Effector memory CD4-positive, alpha-beta T cell (primary cell): ENCODE measurements at places on chromosomes 6 and 20.

DNA sequence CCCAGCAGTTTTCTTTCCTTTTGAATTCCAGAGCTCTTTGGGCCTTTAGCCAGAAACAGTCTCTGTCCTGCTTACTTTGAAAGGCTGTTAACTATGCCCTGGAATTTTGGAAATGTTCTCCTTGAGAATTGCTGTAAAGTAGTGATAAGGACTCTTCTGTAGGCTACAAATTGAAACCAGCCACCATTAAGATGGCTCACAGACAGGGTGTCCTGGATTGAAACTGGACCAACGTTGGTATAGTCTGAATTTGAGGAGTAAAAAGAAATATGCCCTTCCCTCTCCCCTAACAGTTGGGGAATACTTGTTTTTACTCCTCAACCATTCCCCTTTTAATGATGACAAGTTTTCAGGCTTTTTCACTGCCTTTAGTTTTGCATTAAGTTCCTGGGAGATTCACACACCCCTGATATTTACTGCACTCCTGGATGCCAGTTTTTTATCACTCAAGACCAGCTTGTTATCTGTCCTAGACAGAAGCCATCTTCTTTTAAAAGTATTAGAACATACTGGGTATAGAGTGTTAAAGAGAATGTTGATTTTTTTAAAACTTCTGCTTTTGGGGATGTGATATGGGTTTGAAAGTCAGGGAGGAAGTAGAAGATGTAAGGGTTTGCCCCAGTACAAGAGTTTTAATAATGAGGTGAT, 21.9 kb downstream of the TOP1 start:
- no peak for DNase-seq

- no peak for DNase-seq
These were observed 20.1 kb downstream of the PLCB1 start for GRCh38 chr20:8152183-8152582.

DNA sequence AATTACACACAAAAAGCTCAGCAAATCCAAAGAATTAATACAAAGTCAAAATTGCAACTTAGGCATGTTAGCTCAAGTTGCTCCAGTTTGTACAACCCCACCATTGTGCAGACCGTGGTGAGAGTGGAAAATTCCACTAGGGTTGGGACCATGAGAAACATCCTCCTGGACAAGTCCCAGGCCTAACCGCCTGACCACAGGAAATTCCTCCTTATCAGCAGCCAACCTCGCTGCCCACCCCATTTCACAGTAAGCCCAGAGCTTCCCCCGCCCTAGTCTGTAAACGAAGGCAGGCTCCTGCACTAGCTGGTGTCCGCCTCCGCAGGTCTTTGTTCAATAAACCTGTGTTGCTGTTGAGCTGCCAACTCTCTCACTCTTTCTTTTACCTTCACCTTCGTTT, 1023.3 kb downstream of the EYS start:
- no peak for DNase-seq

DNA sequence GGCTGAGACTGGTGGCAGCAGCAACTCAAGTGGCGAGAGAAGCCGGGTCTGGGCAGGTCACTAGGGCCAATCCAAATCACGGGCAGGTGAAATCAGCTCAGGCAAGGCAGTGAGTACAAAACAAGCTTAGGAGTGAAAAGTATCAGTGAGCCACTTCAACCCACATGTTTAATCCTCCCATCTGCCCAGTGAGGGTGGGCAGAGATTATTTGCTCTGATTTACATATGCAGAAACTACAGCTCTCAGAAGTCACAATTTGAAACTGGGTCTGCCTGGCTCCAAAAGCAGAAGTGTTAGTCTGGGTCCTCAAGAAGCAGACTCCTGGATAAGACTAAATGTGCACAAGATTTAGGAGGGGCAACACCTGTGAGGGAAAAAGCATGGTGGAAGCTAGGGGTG, 173.7 kb upstream of the LRFN2 start:
- DNase-seq, result no peak

- DNase-seq, result no peak
These were observed 131.1 kb downstream of the TBXT start for GRCh38 chr6:166036316-166037095.

DNA sequence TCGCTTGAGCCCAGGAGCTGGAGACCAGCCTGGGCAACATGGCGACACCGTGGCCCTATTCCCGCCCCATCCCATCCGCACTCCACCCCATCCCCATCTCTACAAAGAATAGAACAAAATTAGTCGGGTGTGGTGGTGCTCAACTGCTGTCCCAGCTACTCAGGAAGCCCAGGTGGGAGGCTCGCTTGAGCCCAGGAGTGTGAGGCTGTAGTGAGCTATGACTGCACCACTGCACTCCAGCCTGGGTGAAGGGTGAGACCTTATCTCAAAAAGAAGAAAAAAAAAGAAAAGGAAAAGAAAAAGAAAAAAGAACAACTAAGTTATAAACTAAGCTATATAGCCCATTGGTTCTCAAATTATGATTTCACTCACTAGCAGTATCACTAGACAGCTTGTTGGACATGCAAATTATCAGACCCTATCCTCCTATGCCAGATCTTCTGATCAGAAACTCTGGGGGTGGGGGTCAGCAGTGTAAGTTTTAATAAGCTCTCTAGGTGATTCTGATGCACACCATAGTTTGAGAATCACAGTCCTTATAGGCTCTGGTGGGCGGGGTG, 491 bp upstream of the ITCH start:
- no peak for DNase-seq

DNA sequence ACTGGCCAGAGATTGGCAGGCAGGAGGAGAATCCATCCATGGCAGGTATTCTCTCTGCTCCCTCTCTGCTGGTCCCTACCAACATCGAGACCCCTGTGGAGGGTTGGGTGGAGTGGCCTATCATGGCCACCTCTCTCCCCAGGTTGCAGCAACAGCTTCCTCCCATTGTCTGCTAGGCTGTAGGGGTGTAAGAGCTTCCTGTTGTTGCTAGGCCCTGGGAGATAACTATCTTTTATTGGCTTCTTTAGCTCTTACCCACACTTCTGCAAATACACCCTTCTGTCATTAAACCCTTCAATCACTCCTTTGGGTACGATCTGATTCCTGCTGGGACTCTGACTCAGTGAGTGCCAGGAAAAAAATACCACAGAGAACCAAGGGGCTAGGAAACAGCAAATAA, 66.6 kb upstream of the FAM184A start:
- no peak for DNase-seq

- no peak for DNase-seq
These were observed 337.8 kb downstream of the THBS2 start for GRCh38 chr6:168915855-168916254.

DNA sequence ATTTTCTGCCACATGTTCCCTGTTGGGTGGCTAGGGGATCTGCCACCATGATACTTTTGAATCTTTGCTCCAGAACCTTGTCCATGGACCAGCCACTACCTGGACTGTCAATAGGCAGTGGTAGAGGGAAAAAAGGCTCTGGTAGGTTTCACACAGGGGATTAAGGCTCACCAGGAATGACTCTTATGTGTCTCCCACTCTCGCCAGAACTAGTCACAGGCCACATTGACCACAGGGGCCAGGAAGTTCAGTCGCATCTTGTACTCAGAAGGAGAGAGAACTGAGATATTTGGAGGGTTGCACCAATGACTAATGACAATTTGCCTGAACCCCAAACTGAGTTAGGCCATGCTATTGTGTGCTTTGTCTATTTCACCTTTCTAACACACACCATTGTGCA, 23.6 kb upstream of the APCDD1L start:
- DNase-seq, result no peak

GRCh38 chr6:7542065-7542873, 798 bp downstream of the DSP start:
- no peak for DNase-seq

DNA sequence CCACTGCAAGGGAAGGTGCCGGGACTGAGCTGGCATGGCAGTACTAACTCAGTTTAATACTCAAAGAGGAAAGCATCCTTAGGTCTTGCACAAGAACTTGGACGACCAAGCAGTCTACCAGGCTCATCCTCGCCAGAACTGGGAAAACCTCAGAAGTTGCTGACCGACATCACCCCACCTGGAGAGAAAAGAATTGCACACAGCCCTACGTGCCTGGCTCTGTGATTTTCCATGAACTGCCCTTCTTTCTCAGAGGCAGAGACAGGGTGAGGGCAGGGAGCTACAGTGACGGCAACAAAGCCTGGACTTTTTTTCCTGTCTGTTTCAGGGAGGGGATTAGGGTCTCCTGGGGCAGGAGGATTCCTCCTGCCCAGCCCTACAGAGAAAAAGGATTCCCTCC, 8.0 kb downstream of the JAG1 start:
- DNase-seq, result no peak

- DNase-seq, result no peak
These were observed 4.1 kb upstream of the TBC1D32 start for GRCh38 chr6:121338366-121338765.

GRCh38 chr6:43923376-43924221, 153.6 kb downstream of the VEGFA start:
- DNase-seq, result no peak
